ENCODE measurements at places on chromosomes 6 and 20.
A peak's percentile ranks its signal among the peaks of the same experiment; 100 is the strongest.

DNA sequence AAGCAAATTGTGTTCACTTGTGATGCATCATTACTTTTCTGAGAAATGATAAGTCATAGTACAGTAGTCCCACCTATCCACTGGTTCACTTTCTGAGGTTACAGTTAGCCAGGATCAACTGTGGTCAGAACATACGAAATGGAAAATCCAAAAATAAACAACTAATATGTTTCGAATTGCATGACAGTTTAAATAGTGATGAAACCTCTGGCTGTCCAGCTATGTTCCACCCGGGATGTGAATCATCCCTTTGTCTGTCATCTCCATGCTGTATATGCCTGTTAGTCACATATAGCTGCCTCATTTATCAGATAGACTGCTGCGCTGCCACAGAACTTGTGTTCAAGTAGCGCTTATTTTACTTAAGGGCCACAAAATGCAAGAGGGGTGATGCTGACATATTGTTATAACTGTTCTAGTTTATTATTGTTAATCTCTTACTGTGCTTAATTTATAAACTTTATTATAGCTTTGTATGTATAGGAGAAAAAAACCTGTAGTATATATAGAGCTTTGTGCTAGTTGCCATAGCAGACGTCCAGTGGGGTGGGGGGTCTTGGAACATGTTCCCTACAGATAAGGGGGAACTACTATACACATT is 29.2 kb downstream of the AFDN start:
- peak; percentile 91 for DNase-seq

GRCh38 chr6:88244721-88245120 is 78.6 kb upstream of the CNR1 start:
- no peak for DNase-seq

GRCh38 chr6:4264081-4264480 is 128.7 kb upstream of the ECI2 start:
- no peak for DNase-seq

- DNase-seq = no peak
These were observed 8.5 kb downstream of the TRAM2 start for GRCh38 chr6:52568320-52568719.

GRCh38 chr6:35370785-35371493 is 28.6 kb downstream of the PPARD start:
- DNase-seq = no peak

All from Panc1 (cell line).